HCT116 (cell line): ENCODE measurements at places on chromosomes 16 and 17.

DNA sequence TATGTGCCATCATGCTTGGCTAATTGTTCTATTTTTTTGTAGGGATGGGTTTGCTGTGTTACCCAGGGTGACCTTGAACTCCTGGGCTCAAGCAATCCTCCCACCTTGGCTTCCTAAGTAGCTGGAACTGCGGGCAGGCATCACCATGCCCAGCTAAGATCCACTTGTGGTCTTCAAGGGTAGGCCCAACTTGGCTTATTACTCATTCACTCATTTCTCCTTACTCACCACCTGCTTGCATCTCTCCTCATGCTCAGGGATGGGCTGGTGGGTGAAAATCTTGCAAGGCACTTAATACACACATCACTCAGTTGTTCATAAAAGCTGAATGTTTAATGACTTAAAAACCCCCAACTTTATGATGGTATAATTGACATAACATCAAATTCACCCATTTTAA is 207.8 kb downstream of the SHISA9 start:
- no peak for DNase-seq

DNA sequence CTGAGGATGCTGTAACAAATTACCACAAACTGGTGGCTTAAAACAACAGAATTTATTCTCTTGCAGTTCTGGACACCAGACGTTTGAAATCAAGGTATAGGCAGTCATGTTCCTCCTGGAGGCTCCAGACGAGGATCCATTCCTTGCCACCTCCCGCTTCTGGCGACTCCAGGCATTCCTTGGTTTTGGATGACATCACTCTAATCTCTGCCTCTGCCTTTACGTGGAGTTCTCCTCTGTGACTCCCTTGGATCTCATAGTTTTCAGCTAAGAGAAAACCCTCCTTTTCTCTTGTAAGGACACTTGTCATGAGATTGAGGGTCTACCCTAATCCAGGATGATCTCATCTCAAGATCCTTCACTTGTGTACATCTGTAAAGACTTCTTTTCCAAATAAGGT is 31.4 kb upstream of the HS3ST3B1 start:
- no peak for DNase-seq

GRCh38 chr17:35256629-35257028 is 13.8 kb downstream of the SLFN5 start:
- peak; percentile 24 for DNase-seq

- no peak for DNase-seq
Measured at GRCh38 chr17:1003972-1004768, 7.2 kb downstream of the TIMM22 start.

- DNase-seq = peak; percentile 3
Measured at GRCh38 chr17:37239690-37240334, 136.0 kb upstream of the C17orf78 start.

GRCh38 chr16:50519602-50520001 is 28.6 kb upstream of the NKD1 start:
- no peak for DNase-seq

DNA sequence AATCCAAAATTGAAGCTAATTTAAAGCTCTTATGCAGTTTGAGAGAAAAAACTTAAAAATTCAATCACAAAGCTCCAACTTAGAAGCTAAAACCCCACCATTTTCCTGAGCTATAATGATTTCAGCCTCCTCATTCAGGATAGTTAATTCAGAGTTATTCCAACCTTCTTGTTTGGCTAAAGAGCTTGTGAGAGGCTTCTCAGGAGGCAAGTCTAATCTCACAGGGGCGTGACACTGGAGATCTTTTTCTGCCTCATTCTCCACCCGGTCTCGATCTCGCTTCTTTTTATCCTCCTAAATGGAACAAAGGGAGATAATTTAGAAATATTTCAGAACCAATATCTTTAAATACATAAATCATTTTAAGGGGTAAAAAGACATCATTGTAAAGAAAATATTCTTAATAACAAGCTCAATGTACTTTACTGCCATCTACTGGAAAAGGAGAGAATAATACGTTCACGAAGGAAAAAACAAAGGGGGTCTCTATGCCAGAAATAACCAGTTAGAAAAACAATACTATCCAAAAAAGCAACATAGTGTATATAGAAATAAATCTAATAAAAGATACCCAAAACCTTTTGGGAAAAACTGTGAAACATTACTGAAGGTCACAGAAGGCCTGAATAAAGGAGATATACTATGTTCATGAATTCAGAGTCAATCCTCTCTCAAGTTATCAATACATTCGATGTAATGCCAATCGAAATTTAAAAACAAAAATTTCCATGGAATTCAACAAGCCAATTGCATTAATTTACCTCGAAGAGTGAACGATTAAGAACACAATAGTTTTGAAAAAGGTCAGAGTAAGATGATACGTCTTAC is 13.9 kb downstream of the BRD7 start:
- DNase-seq = no peak

DNA sequence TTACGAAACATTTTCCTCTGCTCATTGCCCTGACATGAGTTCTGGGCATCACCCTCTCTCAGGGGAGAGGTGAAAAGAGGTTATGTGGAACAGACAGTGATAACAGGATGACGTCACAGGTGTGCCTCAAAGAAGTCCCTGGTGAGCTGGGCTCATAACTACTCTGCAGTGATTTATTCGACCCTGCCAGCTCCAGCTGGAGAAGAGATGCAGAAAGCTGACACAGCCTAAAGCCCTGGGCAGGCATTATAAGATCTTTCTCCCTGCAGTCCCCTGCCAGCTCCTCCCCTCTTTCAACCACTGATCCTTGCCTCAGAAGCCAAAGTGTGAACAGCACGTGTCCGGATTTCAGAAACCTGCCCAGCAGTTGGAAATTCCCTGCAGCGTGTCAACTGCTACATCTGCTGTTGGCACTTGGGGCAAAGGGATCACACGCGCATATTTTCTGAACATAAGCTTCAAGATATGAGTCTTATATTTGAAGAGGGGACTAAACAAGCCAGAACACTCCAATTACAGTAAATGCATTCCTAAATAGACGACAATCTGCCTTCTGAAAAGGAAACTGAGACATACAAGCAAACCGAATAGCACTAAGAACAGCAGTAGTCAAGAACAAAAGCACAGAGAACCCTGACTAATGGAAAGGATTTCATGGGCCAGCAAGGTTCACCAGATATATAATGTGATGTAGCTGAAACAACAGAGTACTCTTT is 80.5 kb downstream of the SMG6 start:
- DNase-seq = no peak

- no peak for DNase-seq
Measured at GRCh38 chr17:4545217-4545951, 9.8 kb downstream of the MYBBP1A start.

DNA sequence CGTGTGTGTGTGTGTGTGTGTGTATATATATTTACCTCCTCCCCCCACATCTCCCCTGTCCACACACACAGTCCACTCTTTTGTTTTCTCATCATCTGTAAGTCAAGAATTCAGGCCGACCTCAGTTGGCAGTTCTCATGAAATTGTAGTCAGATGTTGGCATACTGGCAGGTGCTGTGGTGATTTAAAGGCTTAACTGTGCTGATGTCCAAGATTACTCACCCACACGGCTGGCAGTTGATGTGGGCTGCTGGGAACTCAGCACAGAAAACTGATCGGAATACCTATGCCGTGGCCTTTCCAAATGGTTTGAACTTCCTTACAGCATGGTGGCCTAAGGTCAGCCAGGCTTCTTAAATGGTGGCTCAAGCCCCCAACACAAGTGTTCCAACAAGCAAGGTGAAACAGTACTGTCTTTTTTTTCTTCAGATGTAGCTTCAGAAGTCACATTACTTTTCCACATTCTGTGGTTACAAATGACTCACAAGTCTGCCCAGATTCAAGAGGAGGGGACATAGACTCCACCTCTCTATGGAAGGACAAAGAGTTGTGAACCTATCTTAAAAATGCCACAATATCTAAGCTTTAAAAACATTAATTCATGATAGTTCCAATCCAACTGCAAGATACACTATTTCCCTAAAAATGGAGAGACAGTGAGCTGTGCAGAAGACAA is 198.5 kb upstream of the HS3ST4 start:
- no peak for DNase-seq

DNA sequence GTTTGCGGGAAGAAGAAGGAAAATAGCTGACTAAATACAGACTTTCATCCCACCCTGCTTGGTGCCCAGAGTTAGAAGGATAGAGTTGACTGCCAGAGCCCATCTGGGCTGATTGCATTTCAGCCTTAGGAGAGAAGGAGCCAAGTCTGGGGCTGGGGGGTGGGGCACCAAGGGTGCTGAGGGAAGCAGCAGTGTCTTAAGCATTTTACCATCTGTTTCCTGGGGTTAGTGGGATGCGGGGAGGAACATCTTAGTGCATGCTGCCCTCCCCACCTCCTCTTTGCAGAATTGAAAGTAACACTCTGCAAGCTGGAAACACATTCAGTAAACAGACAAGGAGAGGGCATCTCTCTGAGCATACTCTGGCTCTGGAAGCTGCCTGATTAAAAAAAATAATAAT is 1.5 kb upstream of the ARL5C start:
- no peak for DNase-seq

- no peak for DNase-seq
Measured at GRCh38 chr16:10799736-10800135, 18.9 kb downstream of the TVP23A start.

DNA sequence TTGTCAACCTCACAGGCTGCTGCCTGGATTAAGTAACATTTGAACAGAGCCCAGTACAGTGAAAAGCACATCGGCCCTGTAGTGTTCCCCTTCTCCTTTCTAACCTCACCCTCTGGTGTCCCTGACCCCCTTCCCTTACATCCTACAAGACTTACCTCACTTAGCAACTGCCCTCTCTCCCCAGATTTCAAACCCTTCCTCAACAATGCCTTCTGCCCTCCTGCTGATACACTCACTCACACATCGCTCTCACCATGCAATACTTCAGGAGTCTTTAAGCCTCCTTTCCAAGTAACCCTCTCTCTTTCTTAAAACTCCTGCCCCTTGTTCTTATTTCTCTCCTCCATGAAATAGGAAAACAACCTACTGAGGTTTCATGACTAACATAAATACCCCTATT is 17.8 kb downstream of the ZZEF1 start:
- DNase-seq = no peak

DNA sequence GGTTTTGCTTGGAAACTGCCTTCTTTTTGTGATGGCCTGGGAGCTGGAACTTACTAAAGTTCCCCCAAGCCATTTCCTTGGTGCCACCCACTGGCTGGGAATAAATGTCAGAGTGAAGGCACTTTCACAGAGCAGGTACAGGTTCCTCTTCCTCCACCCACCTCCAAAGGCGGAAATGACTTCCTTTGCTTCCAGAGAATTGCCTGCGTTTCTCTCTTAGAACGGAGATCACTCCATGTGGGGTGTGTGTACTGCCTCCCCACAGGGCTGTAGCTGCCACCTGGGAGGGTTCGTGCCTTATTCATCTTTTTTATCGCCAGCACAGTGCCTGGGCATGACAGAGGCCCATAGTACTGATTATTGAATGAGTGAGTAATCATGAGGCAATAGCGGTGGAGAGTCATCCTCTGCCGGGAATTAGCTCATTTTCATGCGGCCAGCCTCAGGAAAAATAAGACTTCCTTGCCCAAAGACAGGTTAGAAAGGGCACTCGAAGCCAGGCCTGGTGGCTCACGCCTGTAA is 32.2 kb upstream of the HAS3 start:
- DNase-seq = peak; percentile 93

DNA sequence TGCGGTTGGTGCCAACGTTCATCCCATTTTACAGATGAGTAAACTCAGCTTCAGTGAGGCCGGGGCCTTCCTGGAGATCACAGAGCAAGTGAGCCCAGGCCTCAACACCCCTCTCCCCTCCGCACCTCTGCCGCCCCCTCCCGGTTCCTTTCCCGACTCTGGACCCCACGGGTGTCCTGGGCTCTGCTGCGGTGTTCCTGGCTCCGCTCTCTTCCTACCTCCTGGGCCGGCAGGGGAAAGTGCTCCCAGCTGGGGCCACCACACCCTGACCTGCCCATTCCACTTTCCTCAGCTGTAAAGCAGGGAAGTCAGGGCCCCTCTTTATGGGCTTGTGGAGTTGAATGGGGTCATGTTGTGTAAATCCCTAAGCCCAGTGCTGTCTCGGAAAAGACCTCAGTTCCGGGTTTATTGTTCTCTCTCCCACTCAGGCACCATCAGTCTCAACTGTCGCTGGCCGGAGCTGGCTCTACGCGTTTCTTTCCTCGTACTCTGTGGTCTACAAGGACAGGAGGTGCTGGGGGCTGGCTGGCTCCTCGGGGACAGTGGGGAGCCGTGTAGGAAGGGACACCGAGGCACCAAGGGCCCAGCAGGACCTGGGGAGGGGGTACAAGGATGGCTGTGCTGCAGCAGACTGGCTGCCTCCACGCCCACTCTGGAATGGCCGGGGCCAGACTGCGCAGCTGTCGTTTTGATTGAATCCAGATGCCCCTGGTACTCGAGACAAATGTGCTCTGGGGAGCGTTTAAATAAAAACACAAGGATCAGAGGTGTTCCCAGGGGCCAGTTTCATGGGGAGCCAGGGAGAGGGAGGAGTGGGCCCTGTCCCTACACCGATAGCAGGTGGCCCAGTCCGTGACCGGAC is 21.7 kb upstream of the ACSF3 start:
- no peak for DNase-seq

- no peak for DNase-seq
Measured at GRCh38 chr16:87226926-87227295, 90.3 kb downstream of the C16orf95 start.

DNA sequence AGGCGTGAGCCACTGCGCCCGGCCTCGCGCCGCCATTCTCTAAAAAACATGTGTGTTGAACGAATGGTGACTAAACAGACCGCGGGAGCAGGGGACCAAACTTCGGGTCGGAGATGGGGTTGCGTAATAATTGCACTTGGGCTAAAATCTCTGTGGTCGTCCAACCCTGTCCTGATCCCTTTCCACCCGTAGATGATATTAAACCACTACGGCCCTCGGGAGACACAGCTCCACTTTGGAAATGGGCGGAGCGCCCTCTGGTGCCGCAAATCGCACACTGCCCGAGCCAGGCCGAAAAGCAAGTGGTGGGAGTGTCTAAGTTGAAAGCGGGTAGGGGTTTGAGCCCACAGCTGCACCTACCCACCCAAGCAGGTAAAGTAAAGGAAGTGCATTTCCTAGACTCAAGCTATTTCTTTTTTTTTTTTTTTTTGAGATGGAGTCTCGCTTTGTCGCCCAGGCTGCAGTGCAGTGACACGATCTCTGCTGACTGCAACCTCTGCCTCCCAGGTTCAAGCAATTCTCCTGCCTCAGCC is 17.0 kb downstream of the CAVIN1 start:
- no peak for DNase-seq

- DNase-seq = no peak
Measured at GRCh38 chr16:14196539-14196938, 125.4 kb downstream of the MRTFB start.

DNA sequence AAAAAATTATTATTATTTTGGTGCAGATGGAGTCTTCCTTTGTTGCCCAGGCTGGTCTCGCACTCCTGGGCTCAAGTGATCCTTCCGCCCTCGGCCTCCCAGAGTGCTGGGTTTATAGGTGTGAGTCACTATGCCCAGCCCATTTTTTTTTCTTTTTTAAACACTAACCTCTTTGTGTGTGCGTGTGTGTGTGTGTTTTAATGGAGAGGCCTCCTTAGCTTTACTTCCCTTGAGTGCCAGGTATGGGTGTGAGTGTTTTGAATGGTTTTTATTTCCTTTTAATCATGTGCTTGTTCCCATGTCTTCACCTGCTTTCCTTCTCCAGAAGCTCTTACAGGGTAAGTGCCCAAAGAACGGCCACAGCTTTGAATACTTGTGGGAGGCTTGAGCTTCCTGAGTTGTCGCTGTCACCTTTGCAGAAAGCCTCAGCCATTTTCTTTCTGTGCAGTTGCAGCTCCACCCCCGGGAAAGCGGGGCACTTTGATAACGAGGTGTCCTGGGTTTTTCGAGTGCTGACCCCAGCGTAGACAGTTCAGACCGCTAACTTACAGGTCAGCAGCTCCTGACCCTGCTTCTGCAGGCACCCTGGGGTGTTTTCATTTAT is 22.6 kb downstream of the AKAP1 start:
- peak; percentile 94 for DNase-seq
